ENCODE measurements at places on chromosomes 12 and 14.
A peak's percentile ranks its signal among the peaks of the same experiment; 100 is the strongest.

DNA sequence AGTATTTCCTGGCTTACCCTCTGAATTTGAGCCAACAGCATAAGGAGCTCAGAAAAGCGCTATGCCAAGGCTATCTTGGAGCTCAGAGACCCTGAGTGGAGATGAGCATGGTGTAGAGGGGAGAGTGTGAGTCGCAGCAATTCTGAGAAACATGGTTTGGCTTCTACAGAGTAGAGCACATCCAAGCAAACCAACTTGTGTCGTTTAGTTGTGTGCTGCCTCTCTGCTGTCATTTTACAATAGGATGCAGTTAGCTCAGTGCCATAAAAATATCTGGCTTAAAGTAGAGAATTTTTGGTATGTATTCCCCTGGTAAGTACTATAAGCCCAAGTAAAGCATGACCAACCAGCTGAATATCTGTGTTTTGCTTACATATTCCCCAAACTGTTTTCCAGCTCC is 249.2 kb downstream of the TRHDE start:
- no peak for DNase-seq

DNA sequence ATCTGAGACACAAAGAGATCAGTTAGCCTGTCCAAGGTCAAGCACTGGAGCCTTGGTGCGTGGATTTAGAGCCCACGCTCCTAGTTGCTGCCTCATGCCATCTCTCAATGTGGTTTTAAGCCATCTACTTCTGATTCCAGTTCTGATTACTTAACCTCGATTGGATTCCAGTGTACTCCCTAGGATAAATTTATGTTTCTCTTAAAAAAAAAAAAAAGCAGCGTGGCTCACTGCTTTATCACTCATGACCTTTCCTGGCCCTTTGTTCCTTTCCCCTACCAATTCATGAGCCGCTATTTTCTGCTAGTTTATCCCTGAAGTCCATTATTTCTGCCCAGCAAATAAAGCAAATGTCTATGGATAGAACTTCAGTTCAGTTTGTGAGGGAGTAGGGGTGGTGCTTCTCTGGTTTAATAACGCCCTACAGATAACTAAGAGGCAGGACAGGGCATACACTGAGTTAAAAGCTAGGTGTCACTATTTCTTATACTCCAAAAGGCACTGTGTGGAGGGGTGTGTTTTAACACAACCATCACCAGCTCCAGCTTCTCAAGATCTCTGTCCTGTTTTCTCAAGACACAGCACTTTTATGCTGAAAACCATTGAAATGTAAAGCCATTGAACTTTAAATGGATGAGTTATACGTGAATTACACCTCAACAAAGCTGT is 9.8 kb upstream of the PARP11 start:
- DNase-seq: peak; percentile 10

DNA sequence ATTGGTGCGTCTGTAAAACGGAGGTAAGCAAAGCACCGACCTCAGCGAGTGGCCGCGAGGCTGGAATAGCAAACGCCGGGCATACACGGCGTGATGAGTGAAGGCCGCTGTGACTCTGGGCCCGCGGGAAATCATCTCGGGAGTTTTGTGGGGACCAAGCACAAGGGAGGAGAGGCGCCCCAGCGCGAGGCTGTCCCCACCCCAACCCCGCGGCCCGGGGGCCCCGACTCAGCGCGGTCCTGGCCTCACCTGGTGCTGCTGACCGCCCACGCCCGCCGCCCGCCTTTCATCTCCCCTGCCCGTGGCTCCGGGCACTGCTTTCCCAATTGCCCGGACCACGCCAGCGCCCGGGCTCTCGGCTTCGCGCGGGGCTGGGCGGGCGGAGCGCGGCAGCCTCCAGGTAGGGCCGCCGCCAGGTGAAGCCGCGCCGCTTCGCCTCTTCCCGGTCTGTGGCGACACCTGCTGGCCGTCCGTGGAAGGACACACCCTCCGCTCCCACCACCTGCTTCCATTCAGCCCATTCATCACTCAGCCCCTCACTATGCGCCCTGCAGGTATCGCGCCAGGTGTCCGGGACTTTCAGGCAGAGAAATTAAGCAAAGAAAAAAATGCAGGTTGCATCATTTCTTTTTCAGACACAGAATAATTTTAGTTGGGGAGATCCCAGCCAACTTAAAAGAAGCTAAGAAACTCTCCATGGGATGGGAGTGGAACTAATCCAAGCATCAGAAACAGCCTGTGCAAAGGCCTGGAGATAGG is 360.4 kb downstream of the MED13L start:
- peak; percentile 13 for DNase-seq

DNA sequence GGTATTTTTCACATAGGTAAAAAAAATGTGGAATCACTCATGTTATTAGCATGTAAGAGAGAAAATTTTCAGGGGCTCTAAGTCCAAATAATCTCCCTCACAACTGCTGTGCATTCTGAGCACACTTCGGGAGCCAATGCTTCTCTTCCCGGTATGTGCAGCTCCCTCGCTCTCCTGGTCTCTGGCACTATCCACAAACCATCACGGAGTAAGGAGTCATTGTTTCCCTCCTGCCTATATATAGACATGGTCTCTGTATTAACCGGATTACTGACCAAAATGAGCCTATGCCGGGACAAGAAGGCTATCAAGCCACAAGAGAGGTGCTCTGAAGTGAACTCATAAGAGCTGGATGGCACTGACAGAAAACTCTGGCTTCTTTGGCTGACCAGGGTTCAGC is 13.4 kb downstream of the HECTD4 start:
- DNase-seq: no peak

- DNase-seq: no peak
Measured at GRCh38 chr14:89690139-89690538, 264.4 kb downstream of the EFCAB11 start.

- DNase-seq: no peak
Measured at GRCh38 chr14:59239022-59239421, 50.6 kb downstream of the DAAM1 start.

DNA sequence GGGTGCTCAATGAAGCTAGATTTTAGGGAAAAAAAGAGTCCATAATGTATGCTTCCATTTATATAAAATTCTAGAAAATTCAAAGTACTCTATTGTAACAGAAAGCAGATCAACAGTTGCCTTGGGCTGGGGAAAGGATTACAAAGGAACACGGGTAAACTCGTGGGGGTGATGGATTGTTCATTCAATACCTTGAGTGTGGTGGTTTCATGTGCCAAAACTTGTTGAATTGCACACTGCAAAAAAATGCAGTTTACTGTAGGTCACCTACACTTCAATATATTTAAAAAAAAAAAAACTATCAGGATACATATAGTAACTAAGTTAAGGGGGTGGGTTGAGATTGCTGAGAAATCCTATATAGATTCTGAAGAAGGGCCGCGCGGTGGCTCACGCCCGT is 33.6 kb downstream of the PAWR start:
- DNase-seq: no peak

DNA sequence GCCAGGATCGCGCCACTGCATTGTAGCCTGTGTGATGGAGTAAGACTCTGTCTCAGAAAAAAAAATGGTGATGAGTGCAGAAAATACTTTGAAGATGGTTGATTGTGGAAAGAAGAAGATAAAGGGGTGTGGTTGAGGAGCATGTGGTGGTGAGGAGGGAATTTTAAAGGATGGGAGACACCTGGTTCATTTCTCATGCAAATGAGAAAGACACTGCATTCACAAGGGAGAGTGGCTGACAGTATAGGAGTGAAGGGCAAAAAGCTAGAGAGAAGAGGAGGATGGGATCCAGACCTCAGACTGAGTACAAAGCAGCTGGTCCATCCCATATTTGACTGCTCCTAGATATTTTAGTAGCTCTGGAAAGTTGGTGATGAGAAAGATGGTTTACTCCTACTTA is 206.0 kb downstream of the SNAPC1 start:
- DNase-seq: no peak

GRCh38 chr12:50032854-50033581 is 7.7 kb upstream of the RACGAP1 start:
- peak; percentile 83 for DNase-seq

- no peak for DNase-seq
Measured at GRCh38 chr12:52818388-52818787, 4.5 kb upstream of the KRT4 start.

DNA sequence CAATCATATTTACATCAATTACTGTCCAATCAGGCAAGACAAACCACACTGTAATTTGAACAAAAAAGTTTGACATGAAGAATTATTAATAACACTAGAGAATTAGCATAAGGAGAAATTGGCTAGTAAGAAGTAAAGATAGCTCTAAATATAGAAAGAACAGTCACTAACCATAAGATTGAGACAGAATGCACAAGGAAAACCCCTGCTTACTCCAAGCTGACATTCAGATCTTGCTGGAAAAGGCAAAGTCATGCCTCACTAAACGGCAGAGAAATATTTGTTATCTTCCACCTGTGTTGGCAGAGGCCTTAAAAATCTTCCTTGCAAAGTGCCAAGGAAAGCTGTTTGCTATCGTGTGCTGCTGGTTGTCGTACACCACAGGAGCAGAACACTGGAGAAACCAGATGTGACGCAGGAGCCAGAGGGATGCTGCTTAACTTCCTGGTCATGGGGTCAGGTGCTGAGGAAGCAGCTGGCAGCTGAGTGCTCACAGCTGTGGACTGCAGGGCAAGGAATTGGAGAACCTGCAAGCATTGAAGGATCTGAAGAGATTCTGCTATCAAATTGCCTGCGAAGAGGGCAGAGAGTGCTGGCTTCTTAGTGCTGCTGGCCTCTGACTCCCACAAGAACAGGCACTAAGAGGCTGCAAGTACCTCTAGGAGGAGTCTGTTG is 1323.3 kb downstream of the LRFN5 start:
- peak; percentile 77 for DNase-seq

DNA sequence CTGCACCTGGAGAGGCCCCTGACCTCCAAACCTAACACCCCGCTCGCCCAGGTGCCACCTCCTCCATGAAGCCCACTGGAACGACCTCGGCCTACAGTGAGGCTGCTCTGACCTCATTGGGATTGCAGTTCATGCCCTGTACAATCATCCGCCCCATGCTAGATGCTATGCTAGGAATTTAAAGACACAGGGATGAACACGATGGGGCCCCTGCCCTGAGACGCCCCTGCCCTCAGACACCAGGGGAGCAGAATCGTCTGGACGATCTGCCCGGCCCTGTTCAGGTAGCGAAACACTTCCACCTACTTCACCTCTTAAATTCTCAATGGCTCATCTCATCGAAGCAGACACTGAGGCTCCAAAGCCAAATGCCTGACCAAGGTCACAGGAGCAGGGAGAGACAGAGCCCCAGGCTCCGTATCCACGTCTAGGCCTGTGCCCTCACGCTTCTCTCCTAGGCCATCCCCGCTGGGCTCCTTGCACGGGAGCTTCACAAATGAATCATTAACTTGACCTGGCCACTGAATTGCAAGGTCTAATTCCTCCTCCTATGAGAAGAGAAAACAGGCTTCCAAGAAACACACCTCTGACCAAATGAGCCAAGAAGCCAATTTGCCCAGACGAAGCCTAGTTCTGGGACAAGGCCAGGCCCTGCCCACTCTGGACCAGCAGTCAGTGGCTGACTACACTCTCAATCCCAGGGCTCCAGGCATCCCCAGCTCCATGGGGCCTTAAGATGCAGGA is 35.2 kb downstream of the SCARB1 start:
- no peak for DNase-seq

GRCh38 chr12:109356577-109356976 is 8.9 kb downstream of the MYO1H start:
- DNase-seq: no peak

DNA sequence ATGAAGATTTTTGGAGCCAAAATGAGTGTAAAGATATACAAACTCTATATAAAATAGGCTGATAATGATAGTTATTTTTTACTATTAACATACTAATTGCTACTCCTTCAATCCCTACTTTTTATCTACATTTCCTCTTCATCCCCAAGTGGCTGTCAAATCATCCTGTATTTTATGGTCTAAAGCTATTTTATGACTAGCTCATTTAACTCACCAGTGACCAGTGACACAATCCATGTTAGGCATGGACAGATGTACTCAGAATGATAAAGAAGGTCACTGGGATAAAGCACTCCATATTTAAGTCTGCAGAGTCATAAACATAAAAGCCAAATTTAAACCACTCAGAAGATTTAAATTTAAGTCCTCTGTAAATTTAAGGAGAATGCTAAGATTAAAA is 183.0 kb downstream of the MED13L start:
- no peak for DNase-seq

- DNase-seq: no peak
Measured at GRCh38 chr12:6914947-6915788, 788 bp downstream of the ENO2 start.

- DNase-seq: no peak
Measured at GRCh38 chr12:47886510-47887240, 18.1 kb downstream of the VDR start.

DNA sequence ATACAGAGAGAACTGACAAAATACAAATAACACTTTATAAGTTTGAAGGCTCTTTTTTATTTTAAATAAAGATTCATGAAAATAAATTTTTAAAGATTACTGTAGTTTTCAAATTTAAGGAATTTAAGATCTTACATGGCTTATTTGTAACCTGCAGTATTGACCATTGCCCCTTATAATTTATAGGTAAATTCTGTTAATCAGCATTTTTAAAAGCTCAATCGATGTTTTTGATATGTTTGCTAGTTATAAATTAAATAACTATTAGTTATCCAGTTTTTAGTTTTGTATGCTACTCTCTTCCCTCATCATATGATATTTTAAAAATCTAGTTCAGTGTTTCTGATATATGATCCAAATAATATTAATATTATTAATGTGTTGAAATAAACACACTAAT is 109.9 kb downstream of the MON2 start:
- no peak for DNase-seq

- no peak for DNase-seq
Measured at GRCh38 chr12:94326727-94327126, 132.9 kb downstream of the CEP83 start.

DNA sequence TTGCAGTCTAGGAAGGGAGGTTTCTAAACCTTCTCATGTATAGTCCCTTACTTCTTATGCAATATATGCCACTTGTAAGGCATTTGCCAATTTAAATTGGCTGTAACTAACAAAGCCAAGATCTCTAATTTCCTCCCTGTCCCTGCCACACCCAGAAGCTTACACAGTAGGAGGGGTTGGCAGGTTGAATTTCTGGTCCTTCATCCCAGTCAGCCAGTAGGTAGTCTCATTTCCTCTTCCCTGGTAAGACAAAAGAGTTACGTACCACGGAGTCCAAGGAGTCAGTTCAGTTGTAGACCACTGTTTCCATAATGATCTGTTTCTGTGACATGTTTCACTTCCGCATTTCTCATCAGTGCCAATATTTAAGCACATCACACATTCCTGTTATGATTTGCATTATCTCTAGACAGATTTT is 47.0 kb upstream of the PLBD1 start:
- peak; percentile 70 for DNase-seq

DNA sequence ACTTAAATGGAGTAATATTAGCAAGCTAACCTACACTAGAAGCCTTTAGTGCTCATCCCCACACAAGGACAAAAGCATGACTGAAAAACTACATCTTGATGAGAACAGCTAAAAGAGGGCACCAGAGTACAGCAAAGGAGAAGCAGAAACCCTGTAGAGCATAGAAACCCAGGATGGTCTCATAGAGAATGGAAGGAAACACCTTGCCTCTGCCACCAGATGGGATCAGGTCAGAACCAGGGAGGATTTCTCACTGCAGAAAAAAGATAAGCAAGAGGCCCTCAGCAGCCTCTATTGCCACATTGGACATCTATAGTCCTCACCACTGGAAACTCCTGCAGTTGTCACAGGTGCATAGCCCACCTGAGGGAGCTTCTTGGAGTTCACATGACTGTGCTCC is 13.6 kb upstream of the ZNF705A start:
- no peak for DNase-seq

- DNase-seq: no peak
Measured at GRCh38 chr12:67952787-67953186, 36.5 kb upstream of the IFNG-AS1 start.

GRCh38 chr12:13104409-13104808 is 942 bp upstream of the GSG1 start:
- DNase-seq: peak; percentile 83
